ENCODE measurements at places on chromosomes 7 and 10.

GRCh38 chr10:50398823-50399222, 147.5 kb upstream of the ASAH2 start:
- DNase-seq, result no peak

DNA sequence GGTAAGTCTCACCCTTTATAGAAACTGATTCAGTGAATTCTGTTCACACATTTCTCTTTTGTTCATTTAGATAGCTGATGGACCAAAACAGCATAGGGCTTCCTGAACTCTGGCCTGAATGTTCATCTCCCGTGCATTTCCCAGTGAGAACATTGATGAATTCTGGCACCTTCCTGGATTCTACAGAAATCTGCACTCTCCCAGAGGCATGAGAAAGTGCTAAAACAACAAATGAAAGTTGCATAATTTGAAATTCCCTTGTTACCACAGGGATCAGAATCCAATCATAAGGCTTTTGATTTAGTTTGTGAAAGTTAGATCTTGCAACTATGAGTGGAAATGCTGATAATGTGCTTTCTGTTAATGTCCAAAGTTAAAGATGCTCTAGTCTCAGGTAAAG, 29.7 kb upstream of the SCIN start:
- DNase-seq, result no peak

DNA sequence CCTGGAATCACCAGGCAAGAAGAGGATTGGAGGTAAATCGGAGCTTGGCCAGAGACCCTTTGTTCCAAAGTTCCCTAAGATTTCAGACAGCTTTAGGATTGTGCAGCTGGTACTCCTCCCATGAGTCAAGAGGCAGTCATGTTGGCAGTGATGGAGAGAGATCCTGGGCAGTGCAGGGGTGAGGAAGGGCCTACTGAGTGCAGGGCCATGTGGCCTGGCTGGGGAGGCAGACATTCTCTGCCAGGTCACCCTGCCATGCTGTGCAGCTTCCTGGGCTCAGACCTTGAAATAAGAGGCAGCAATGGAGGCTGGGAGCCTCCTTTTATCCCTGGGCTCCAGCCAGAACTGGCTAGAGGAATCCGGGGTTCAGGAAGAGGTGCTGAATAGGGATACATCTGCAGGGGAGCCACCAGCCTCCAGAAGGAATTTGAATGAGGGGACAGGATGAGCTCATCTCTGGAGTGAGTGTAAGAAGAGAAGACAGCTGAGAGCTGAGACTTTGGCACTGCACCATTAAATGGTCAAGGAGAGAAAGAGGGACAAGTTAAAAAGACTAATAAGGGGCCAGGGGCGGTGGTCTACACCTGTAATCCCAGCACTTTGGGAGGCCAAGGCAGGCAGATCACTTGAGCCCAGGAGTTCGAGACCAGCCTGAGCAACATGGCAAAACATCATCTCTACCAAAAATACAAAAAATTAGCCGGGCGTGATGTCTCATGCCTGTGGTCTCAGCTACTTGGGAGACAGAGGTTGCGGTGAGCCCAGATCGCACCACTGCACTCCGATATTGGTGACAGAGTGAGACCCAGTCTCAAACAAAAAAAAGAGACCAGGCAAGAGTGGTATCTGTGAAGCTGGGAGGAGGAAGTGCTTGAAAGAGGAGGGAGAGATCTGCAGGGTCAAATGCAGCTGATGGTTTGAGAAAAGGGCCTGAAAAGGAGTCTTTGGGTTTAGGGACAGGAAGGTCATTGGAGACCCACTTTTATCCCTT, 12.0 kb downstream of the SFTPD start:
- no peak for DNase-seq

DNA sequence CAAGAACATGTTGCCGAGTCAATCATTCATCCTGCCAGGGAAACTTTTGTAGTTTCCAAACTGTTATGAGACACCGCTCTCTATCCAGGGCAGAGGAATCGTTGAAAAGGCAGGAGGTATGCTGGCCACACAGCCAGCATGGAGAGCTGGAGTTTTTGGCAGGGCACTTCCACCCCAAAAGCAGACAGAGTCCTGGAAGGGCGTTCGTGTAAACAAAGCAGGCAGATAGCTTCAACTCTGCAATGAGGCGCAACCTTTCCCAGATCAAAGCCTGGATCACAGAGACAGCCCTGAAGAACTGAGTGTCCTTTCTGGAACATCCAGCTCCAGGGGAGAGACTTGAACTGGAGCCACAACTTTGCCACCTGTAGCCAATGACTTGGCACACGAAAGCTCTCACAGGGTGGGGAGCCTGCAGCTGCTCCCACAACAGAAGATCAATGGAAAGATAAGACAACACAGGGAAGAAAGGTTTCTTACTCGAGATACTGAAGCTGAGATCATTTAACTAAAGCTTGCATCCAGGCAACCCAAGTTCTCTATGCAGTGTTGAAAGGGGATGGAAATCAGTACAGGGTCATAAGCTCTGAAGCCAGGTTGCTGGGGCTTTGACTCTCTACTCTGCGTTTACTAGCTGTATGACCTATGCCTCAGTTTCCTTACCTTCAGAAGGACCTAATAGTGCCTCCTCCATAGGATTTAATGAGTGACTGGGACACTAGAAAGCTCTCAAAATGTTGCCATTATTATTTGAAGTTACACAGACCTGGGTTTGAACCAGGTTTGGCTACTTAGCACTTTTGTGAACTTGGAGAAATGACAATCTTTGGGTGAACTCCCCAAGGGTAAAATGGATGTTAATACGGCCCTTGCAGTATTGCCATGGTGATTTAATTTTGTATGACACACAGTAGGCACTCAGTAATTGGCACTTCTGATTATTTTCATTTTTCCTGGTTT, 434.8 kb upstream of the NPVF start:
- DNase-seq, result no peak

DNA sequence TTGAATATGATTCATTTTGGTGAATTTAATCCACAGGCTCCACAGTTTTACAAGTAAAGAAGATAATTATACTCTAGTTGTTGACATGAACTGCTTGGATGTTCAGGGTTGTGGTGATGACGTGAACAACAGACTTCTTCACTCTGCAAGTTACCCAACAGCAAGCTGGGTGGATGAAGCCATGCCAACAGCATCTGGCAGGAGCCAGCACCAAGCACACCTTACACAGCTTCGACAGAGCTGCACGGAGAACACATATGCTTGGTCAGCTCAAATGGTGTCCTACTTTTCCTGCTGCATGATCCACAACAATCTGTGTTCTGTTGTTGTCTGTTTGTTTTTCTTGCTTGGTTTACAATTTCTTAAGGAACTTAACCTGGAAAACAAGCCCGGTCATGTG, 9.8 kb downstream of the NOD1 start:
- DNase-seq, result no peak

GRCh38 chr10:8056378-8056777, 1.9 kb downstream of the GATA3 start:
- DNase-seq, result no peak

DNA sequence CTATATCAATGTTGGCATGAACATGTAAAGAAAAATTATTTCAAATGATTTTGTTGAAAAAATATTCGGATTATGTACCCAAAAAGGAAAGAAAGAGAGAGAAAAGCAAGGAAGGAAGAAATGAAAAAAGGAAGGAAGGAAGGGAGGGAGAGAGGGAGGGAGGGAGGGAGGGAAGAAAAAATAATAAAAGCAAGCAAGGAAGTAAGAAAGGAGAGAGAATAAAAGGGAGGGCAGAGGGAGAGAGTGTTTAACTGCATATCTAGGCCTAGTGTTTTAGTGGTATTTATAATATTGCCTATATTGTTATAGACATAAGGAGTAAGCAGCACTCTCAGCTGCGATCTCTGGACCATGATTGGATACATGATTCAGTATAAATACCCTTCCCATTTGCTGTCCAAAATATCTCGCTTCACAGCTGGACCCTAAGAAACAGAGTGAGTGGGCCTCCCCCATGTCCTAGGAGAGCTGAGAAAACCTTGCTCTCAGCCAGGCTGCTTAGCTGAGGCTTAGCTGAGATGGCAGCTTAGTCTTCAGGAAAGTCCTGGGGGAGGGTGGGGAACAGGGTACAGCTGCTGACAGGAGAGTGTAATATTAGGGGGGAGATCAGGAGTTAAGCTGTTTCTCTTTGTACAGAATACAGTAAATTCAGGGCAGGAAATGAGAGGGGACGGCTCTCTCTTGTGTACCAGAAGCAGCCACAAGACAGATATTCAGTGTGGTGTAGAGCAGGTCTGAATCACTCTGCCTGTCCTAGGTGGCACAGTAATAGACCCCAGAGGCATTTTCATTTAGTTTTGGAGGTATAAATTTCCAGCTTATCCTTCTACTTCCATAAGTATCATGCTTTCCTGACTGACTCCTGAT, 66.8 kb upstream of the TARP start:
- DNase-seq, result no peak

GRCh38 chr10:124518366-124518765, 56.7 kb downstream of the LHPP start:
- no peak for DNase-seq

DNA sequence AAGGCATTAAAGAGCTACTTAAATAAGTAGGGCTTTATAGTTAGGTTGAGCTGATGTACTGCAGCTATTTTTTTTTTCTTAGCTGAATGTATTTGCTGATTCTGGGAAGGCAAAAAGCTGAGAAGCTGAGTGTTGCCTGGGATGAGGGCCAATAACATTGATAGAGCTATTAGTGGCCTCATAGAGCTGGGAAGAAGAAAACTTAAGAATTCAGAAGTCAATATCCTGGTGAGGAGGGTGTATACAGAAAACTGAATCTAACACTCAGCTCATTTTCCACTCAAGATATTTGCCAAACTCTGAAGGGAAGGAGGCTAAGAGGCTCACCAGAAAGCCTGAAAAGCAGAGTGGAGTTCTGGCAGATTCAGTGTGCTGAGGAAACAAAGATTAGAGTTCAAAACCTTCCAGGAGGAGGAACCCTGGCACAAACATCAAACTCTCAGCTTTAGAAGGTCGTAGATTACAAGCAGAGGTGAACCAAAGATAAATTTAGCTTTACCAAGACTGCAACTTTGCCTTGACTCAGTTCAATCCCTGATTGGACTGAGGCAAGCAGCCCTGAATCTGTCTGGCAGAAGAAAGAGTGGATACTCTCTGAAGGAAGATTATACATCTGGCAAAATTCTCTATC, 11.3 kb downstream of the PPP1R3C start:
- DNase-seq, result no peak

DNA sequence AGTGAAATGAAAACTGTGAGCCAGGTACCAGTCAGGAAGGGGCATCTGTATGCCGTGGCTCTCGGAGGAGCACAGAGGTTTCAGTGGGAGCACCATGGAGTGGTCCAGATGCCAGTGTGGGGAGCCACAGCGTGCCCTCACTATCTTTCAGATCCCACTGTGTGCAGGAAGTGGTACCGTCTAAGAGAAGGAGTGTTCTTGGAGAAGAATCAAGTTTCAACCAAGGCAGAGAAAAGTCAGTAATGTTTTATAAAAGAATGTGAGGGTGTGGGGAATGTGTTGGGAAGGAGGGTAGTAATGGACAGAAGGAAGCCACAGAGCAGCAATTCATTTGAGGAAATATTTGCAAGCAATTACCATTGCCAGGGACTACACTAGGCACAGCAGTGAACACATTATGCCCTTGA, 35.6 kb downstream of the PRKAR2B start:
- no peak for DNase-seq

DNA sequence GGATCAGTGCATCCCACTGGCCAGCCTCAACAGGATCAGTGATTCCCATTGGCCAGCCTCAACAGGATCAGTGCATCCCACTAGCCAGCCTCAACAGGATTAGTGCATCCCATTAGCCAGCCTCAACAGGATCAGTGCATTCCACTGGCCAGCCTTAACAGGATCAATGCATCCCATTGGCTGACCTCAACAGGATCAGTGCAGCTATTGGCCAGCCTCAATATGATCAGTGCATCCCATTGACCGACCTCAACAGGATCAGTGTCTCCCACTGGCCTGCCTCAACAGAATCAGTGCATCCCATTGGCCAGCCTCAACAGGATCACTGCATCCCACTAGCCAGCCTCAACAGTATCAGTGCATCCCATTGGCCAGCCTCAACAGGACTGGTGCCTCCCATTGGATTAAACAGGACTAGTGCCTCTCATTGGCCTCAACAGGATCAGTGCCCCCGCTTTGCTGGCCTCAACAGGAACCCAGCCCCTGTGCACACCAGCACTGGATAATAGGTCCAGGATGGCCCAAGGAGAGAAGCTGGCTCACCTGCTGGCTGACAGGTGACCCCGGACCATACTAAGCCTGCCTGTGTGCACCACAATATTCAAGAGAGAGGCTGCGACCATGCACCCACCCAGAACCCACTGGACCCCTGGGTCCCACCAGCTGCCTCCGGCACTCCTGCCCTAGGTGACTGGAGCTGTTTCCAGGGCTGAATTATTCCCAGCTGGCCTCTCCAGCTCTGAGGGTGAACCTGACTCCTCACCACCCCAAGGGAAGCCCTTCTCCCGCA, 59.9 kb downstream of the PDGFA start:
- no peak for DNase-seq

DNA sequence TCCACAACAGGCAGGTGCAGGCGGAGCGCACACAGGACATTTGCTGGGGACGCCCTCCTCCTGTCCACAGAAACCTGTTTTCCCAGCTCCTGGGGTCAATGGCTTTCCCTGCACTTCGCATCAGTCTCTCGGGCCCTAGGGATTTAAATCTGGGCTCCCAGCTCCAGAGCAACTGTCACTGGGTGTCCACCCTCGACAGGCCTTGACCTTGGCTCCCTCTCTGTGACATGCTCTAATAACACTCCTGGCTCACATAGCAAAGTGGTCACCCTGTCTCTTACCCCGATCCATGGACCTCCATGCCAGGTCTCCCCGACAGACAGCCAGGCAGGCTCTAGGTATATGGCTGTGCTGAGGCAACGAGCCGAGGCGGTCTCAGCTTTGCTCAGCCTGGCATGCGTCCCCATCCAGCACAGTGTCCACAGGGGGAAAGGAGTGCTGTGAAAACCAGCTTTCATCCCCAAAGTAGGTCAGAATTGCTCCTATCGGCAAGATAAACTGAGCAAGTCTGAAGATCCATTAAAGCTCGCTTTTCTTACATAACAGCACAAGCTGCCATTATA, 195.6 kb downstream of the TNS3 start:
- DNase-seq, result no peak

DNA sequence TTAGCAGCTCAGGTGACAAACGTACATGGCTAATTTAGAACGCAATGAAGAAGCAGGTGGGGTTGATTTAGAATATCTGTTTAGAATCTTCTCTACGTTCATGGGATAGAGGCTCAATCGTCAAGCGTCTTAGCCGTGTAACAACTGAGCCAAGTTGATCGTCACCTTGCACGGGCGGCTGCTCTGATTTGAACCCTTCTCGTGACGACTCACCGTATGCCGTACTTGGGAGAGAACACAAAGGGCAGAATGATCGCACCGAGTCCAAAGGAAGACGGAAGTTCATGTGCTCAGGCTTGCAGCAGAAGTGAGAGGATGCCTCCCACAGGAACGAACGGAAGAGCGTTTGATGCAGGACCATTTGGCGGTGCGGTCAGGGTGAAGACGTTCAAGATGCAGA, 108.3 kb upstream of the TCERG1L start:
- DNase-seq, result no peak

DNA sequence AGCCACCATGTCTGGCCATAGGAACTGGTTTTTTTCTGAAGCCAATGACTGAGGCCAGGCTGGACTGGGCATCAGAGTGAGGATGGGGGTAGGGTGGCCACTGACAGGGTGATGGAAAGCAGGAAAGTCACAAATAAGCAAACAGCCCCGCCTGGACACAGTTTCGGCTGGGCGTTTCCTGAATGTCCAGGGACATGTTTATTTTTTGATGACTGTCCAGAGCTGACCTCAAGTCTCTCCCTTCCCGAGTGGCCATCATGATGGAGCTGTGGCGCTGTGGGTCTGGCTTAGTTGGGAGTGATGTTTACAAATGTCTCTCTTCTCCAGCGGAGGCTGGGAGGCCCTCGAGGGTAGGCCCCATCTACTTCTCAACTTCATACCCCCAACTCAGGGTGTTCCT, 37.1 kb upstream of the COMTD1 start:
- no peak for DNase-seq

Data from stimulated activated CD8-positive, alpha-beta memory T cell treated with anti-CD3 and anti-CD28 coated beads, Interleukin-4, amount 100 ng/mL, for 1 hour (primary cell).